Esophagus muscularis mucosa (tissue), 4 donors: ENCODE measurements at places on chromosomes 11 and 22.

- no peak for DNase-seq
These were observed 1.9 kb upstream of the SMDT1 start for GRCh38 chr22:42077486-42078125.

- DNase-seq: no peak
These were observed 4.4 kb downstream of the RBX1 start for GRCh38 chr22:40955571-40955970.

DNA sequence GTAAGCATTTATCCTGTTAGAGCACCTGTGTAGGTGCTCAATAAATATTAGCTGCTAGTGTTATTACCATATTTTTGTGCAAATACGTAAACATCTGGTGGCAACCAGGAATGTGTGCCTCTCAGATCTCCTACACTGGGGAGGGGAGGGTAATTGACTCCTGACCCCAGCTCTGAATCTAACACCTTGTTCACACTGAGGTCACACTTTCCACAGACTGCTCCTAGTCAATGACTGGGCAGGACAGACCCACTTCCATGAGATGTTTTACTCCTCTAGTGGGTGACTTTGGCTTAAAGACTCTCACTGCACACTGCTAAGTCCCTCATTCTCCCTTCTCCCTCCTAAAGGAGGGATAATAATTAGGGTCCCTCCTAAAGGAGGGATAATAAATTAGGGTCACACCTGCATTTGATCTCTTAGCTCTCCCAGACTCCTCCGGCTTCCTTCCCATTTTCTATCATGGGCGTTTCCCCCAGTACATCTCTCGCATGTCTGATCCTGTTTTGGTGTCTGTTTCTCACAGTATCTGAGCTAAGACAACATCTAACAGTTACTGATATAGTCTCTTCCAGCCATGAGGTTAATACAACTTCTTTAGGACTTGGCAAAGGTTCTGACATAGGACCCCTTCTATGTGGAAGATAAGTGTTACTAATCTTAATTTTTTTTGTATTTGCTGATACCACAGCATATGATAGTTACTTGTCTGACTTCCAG is 8.0 kb downstream of the CSTPP1 start:
- no peak for DNase-seq

- DNase-seq: no peak
These were observed 887 bp downstream of the IRF7 start for GRCh38 chr11:614623-615503.

- DNase-seq: no peak
These were observed 1417.1 kb downstream of the BRD1 start for GRCh38 chr22:48410536-48410935.

GRCh38 chr11:134901542-134901941 is 489.5 kb upstream of the B3GAT1 start:
- DNase-seq: peak; percentile 66

DNA sequence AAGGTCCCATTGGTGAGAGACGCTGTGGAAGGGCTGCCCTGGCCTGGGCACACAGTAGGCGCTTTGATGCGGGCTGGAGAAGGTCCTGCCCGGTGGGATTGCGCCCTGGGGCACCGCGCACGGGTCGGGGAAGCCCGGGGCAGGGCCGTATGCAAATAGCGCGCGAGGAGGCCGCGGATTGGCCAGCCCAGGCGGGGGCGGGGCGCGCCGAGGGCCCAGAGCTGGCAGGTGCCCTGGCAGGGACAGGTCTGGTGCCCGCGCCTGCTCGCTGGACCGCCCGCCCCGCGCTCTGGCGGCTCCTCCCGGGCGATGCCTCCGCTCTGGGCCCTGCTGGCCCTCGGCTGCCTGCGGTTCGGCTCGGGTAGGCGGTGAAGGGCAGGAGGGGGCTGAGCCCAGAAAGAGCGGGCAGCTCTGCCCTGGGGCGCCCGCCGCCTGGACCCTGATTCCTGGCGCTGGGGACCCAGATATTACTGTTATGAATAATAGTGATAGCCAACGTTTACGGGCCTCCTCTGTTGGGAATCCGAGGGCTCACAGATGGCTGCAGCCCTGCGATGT is at the start of gene UPK3A:
TSS of gene UPK3A (plus strand) at position 245 of the 558 bp plus-strand sequence. CDS start at position 310, 65 bp downstream.
- DNase-seq: no peak
